H9 (cell line): ENCODE measurements at places on chromosomes 3 and 15.
A peak's percentile ranks its signal among the peaks of the same experiment; 100 is the strongest.

- no peak overlapping the region for H3K4me3 ChIP-seq
- DNase-seq: no peak
- H3K27ac ChIP-seq: no peak overlapping the region
- H3K27me3 ChIP-seq: no peaks in the 10 kb centered on the region
Observed at GRCh38 chr3:7385635-7386034, 524.7 kb downstream of the GRM7 start.

- H3K4me3 ChIP-seq: no peak overlapping the region
- peaks cover 5% of the 10 kb centered on the region for H3K4me1 ChIP-seq
- no peaks in the 10 kb centered on the region for H3K36me3 ChIP-seq
- H3K27me3 ChIP-seq: no peaks in the 10 kb centered on the region
- no peak for DNase-seq
- no peak overlapping the region for H3K27ac ChIP-seq
Observed at GRCh38 chr3:149368674-149369497, 8.6 kb downstream of the TM4SF1 start.

DNA sequence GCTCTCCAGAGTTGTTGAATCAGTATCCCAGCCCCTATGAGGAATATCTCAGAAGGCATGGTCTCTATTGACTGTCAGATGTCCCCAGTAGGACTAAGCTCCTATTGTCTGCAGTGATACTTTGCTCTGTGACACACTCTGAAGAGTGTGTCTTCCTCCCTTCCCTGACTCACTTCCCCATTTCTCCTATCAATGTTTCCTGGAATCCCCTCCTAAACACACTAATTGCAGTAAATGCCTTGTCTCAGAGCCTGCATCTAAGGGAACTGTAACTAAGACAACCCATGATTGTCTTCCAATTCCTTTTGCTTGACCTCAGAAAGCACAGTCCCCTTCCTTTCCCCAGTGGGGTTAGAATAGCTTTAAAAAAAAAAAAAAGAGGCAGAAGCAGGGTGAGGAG, 397.3 kb upstream of the PROK2 start:
- no peak for DNase-seq
- no peak overlapping the region for H3K27ac ChIP-seq
- H3K4me1 ChIP-seq: no peaks in the 10 kb centered on the region
- H3K36me3 ChIP-seq: no peaks in the 10 kb centered on the region

DNA sequence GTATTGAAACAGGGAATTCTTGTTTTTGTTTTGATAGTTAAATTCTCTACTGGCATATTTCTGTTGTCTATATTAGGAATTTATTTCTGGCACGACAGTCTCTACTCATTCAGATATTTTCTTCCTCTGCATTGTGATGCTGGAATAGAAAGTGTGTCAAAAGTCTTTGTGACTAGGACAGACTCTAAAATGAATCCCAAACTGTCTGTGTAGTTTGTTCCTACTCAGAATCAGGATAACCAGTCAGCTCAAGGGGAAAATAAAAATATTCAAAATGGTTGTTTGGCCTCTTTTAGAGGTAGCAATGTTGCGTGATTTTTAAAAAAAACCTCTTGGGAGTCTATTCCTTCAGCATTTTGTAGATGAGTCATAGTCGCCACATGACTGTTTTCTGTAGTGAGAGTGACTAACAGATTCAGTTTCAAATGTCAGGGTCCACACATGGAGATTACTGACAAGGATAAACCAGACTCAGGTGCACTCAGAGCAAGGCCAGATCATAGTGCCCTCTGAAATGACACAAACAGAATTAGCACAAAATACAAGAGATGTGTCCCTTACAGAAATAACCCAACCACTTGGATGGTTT, 13.1 kb downstream of the SLC7A14 start:
- DNase-seq: no peak
- no peaks in the 10 kb centered on the region for H3K4me1 ChIP-seq
- 0 out of 2 replicates have a peak, but pooled peaks cover 2% of the 10 kb centered on the region for H3K36me3 ChIP-seq
- no peak overlapping the region for H3K27ac ChIP-seq
- no peak overlapping the region for H3K4me3 ChIP-seq

DNA sequence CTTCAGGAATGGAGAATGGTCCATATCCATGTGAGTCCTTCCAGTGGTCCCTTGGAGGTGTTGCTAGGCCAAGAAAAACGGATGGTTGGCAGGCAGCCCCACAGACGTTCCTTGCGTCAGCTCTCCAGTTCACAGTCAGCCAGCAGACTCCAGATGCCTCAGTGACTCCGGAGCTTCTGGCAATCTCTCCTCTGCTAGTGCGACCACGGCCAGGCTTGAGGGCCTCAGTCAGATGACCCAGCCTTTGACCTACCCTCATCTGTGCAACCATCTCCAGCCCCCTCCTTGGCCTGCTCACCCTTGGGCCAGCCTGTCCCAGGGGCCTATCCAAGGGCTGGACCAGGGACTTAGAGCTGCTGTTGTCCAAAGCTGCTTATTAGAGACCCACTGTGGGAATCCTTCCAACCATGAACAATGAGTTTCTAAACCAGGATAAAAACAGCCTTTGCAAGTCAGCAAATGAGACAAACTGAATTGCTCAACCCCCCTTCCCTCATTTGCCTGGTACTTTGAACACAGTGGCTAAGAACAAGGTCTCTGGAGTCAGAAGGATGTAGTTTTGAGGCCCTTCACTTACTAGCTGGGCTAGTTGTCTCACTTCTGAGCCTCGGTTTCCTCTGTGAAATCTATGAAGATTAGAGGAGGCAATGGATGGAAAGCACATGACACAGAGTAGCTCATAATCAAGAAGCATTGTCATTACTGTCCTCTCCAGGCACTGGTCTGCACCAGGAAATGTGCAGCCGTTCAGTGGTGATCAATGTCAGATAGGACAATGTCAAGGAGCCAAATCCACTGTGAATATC, 44.8 kb downstream of the ANP32A start:
- H3K36me3 ChIP-seq: peaks cover 33% of the 10 kb centered on the region
- no peak for DNase-seq
- no peak overlapping the region for H3K27ac ChIP-seq
- no peaks in the 10 kb centered on the region for H3K4me1 ChIP-seq

DNA sequence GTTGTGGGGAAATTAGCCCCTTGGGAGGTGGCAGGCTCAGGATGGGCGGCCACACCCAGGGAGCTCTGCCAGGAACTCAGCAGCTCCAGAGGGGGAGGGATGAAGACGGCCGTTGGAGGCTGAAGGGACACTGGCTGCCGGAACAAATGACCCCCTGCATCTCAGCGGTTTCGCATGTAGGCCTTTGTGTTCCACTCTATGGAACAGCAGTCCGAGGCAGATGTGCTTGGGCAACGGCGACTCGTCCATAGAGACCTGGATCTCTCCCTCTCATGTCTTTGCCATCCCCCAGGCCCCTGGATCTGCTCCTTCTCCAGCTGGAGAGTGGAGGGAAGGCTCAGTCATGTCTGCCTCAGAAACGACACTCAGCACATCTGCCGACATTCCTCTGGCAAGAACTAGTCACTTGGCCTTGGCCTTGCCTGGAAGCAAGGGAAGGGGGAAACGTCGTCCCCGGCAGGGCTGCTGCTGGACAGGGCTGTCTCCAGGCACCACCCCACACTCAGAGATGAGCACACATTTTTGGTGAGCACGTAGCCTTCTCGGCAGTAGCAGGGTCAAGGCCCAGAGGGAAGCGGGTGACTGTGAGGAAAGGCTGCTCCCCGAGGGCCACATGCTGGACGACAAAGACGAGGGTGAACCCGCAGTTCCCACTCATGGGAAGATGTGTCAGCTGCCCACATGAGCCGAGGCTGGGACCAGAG, 83.8 kb downstream of the ASB7 start:
- H3K27ac ChIP-seq: no peak overlapping the region
- H3K4me3 ChIP-seq: no peak overlapping the region
- no peaks in the 10 kb centered on the region for H3K27me3 ChIP-seq
- peak; percentile 20 for DNase-seq
